Activated B cell treated with CpG ODN at 0.5 μM for 24 hours (primary cell): ENCODE measurements at places on chromosomes 4 and X.

GRCh38 chrX:50161127-50161526 lies 39.7 kb downstream of the AKAP4 start:
- no peak for DNase-seq

GRCh38 chr4:133801883-133802282 lies 399.7 kb downstream of the PABPC4L start:
- no peak for DNase-seq

- DNase-seq, result no peak
Observed at GRCh38 chr4:128379860-128380259, 92.2 kb upstream of the PGRMC2 start.

- DNase-seq, result no peak
Observed at GRCh38 chr4:154039435-154040343, 250.8 kb upstream of the SFRP2 start.

DNA sequence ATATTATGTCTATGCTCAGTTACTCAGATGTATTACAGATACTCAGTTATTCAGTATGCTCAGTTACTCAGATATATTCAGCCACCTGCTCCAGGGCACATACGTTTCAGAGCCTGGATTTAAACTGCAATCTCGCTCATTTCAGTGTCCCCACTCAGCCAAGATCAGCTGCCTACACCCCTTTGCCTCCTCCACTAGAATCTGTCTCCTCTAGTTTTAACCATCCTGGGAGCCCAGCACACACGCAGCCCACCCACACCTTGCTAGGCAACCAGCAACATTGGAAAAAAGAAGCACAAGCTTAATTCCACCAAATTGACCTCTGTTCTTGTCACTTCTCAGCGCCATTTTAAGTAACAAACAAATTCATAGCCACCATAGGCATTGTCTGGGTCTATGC lies 246.2 kb downstream of the QDPR start:
- DNase-seq, result no peak

DNA sequence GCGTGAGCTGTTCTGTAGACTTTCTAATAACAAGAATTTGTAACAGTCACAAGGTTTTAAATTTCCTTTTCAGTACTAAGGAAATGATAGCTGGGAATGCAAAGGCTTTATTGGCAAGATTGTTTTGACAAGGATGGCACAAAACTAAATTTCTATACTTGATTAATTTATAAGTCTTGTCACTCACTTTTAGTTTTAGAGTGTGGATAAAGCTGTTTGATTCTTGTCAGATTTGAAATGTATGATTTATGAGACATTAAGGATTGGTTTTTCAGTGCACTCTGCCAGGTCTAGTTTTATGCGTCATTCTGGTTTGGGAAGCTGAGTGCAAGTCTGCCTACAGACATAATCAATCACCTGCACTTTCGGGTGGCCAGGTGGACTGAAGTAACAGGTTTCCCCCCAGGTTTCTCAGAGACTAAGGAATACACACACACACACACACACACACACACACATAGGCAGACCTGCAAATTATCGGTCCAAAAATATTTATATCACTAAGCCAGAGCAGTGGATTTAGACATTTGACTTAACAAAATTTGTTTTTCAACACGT lies 9.3 kb downstream of the FHL1 start:
- no peak for DNase-seq

DNA sequence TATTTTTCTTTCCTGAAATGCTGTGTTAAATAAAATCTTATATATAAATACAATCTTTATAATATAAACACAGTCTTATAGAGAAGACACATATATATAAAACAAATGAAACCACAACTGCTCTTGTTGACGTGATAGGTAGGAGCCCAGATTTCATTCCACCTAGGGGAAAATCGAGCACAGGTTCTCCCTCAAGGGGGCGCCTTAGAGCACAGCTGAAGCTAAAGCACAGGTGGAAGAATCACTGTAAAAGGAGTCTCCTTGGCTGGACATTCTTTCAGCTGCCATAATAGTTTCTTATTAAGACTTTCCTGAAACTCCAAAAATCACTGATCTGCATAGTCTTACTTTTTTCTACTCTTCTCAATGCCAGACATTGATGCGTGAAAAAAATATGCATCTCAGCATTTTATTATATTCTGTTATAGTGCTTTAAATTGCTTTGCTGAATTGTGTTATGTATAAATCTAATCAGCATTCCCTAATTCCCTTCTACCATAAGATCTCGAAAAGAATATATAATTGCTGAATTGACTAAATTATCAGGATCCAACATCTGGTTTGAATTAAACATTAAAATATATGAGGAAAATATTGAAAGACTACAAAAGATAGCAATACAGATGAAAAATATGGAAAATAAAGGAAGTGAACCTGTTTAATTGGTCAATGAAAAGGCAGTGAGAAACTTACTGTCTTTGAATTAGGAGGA lies 25.5 kb upstream of the RXFP1 start:
- no peak for DNase-seq

DNA sequence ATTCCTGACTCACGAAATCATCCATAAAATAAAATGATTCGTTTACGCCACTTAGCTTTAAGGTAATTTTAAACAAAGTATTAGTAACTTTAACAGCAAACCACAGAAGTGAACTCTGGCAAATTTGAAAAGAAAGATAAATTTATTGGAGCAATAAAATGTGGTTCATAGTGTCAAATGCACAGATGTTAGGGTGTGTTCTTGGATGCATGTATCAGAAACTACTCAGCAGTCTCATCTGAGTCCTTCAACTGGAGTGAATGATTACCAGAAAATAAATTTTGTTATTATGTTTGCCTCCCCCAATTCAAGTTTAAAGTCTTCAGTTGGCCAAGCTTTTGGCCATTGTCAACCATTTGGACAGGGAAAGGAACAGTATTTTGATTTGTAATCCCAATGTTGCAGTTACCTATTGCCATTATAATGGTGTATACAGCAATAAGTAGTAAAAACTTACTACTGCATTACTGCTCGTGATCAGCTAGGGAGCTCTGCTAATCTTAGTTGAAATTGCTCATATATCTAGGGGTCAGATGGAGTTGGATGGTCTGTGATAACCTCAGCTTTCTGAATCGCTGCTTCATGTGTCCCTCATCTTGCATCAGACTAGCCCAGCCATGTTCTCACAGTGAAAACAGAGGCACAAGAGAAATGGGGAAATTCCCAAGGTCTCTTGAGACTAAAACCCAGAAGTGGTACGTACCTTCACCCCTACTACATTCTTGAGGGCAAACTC lies 254.6 kb upstream of the KCNIP4 start:
- DNase-seq, result no peak

DNA sequence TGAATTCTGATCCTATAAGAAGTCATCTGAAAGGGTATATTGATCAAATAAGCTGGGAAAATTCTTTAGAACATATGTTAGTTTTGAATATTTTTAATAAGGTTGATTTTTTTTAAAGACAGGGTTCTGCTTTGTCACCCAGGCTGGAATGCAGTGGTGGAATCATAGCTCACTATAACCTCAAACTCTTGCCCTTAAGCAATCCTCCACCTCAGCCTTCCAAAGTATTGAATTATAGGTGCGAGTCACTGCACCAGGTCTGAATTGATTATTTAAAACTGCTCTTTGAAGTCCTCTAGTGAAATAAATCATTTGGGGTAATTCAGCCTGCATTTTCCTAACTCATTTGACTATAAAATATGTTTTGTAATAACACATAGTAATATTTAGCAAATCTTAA lies 812.3 kb downstream of the PDHA2 start:
- DNase-seq, result no peak

- no peak for DNase-seq
Observed at GRCh38 chrX:105837232-105837631, 14.9 kb downstream of the NRK start.
